Brain pericyte (primary cell): ENCODE measurements at places on chromosomes 5 and 9.

DNA sequence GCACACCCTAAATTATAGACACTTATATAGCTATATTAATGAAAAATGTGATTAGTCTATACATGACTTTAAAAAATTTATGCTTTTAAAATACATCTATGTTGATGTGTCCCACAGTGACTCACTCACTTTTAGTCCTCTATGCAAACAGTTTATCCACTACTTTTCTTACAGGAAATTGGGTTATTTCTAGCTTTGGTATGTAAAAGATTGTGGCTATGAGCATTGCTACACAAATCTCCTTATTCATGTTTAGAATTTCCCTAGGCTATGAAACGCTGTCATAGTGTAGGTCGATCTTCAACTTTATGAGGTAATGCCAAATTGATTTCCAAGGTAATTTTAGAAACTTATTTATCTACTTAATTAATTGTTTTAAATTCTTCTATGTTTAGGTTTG lies 687.4 kb downstream of the PRR16 start:
- no peak for DNase-seq

DNA sequence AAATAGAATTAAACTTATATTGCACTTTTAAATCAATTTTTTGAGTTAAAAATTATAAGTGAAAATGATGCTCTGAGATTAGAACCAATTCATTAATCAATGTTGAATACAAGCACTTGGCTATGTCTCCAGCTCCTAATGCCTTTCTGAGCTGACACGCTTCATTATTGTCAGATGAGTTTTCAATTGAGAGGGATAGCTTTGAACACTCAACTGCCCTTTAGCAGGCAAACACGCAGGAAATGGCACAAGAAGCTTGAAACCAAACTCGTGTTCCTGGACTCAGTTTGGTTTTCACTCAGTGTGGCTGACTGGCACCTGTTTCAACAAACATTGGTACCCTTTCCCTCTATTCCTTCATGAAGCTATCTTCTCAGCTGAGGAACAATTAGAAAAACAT lies 109.8 kb downstream of the MCTP1 start:
- no peak for DNase-seq

DNA sequence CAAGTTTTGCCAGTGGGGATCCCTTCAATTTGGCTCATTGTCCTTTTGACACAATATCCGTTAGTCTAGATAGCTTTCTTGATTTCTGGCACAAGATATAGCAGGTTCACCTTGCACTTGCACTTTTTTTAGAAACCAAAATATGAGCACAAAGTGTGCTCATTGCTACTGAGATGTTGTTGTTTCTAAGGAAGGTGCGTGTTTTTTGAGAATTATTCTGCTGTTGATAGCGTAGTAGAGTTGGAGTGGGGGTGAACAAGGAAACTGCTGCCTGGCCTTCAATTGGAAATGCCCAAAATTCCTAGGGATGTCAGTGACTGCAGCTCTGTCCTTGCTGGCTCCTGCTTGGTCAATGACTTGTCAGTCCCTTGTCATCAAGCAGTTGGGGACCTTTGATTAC lies 73.3 kb downstream of the TLE4 start:
- no peak for DNase-seq

DNA sequence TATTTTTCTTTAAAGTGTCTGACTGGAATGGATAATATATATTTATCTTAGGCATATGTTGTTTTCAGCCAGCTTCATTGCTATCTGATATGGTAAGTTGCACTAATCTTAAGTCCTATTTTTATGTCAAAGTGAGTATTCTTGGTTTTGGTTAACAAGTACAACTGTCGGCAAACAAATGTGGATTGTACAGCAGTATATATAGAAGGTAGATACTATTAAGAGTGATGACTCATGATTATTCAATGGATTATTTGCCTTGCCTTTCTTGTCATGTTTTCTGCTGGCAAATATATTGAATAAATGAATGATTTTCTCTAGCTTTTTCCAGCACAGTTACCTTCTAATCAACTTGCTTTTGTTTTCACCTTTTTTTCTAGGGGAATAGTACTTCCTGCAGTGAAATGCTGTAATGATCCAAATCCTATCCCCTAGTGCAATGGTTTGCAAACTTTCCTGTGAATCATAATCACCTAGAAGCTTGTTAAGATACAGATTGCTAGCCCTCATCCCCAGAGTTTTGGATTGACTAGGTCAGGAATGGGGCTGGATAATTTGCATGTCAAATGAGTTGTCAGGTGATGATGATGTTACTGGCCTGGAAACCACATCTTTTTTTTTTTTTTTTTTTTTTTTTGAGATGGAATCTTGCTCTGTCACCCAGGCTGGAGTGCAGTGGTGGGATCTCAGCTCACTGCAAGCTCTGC lies 60.8 kb upstream of the ARRDC3 start:
- no peak for DNase-seq

GRCh38 chr5:146888351-146888978 lies 9.9 kb upstream of the PPP2R2B start:
- no peak for DNase-seq

- no peak for DNase-seq
Measured at GRCh38 chr5:135176991-135177390, 143.0 kb upstream of the PITX1 start.

DNA sequence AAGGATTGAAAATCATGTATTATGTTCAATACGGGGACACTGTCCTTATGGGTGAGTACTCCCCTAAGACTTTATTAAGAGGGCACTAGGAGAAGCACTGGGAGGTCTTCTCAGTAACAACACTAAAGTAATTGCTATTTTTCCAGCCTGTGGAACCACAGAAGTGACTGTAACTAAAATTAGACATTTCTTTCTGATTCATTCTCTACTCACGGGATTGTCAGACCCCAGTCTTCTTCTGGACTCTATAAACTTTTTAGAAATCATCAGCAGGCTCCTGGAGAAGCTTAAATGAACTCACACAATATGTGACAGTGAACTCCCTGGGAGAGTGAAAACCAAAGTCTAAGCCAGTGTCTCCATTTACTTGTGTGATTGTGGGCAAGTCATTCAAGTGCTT lies 14.5 kb downstream of the TLR4 start:
- DNase-seq = no peak

DNA sequence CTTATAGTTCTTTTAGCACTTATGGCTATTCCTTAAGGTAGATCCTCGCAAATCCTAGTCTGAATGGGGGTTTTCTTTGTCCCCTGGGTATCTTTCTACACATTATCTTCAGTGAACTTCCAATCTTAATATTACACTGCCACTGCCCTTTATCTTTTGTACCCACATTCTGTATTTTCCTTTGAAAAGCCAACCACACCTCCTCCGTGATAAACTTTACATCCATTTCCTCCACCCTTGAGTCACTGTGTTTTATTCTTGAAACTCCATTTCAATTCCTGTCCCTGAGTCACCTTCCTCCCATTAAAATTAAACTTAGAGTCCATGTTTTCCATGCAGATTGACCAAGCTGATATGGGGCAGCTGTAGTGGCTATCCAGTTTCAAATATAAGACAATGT lies 43.2 kb upstream of the RICTOR start:
- DNase-seq = no peak

- DNase-seq = no peak
Measured at GRCh38 chr5:168073991-168074800, 217.2 kb upstream of the WWC1 start.

DNA sequence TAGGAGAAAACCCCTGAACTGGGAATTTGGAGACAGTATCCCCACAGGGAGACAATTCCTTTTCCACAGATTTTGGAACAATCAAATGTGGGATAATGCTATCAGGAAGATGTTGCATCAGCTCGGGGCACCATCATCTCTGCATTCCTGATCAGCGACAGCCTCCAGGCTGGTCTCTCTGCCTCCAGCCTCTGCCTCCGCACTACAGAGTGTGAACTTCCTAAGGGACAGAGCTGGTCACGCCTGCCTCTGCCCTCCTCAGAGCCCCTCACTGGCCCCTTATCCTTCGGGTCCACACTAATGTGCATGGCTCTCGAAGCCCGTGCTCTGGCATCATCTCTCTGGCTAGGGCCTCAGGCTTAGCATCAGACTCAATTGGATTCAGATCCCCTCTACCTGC lies 8.6 kb downstream of the FOXI1 start:
- no peak for DNase-seq

GRCh38 chr9:34370970-34371880 lies 5.5 kb downstream of the MYORG start:
- DNase-seq = no peak

DNA sequence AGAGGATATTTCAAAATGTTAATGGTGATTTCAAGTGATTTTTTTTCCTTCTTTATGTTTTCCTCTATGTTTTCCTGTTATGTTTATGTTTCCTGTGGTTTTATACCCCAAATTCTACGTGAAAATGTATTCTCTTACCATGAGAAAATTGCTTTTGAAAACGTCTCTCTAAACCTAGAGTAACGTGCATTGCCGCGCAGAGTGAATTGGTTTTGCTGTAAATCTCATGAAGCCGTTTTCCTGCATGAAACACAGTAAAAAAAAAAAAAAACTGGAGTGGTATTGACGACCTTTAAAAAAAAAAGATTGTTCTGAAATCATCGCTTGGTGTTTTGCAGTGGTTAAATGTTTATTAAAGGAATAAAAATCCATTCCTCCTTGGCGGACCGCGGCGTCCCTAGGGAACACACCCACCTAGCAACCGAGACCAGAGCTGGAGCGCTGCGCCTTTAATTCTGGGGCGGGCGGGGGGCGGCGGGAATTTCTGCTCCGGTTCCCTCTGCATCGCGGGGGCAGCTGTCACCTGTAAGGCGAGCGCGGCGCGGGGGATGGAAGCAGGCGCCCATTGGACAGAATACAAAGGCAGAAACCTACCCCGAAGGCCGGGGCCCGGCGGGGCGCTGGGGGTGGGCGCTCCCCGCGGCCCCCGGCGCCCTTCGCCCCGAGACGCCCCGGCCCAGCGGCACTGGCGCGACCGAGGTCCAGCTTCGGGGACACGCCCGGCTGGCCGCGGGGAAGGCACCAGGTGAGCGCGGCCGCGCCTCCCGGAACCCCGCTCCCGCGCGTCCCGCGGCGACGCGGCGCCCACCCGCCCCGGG lies at the start of gene SOWAHA:
TSS of gene SOWAHA (plus strand) at position 522 of the 818 bp plus-strand sequence. CDS start 320 bp downstream, outside the sequence.
- no peak for DNase-seq

DNA sequence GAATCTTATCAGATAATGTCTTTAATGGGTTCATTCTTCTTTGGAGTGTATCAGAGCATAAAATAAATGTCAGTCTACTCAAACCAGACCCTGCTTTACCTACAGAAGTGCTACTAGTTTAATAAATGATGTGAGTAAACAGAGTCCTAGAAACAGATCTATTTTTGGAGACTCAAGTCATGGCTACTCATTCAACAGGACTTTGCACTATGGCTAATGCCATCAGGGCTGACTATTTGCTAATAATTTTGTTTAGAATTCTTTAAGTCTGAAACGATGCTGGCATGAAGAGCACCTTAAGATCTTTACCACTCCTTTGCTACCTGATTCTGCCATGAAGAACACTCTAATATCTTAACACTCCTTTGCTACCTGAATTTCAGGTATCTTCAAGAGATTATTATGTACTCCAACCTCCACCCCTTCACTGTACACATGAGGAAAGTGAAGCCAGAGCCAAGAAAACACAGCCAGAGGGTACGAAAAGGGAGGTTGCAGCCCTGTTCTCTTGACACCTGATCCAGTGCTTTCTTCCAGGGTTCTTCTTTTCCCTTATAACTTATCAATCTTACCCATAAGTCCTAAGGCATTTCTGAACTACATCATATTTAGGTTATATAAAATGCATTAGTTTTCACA lies 62.4 kb downstream of the ZNF608 start:
- no peak for DNase-seq

- DNase-seq = no peak
Measured at GRCh38 chr5:176621661-176622079, 8.7 kb downstream of the SNCB start.

GRCh38 chr9:105127863-105128220 lies 116.6 kb upstream of the SLC44A1 start:
- no peak for DNase-seq

- no peak for DNase-seq
Measured at GRCh38 chr9:119044806-119045205, 324.4 kb downstream of the BRINP1 start.

DNA sequence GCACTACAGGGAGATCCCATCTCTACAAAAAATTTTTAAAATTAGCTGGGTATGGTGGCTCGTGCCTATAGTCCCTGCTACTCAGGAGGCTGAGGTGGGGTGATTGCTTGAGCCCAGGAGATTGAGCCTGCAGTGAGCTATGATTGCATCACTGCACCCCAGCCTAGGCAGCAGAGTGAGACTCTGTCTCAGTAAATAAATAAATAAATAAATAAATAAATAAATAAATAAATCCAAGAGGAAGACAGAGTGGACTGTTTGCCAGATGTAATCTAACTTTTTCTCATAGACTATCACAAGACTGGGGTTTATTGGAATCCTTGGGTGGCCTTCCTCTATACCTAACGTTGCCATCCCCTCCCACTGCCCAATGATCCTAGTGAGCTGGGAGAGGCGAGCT lies 19.2 kb upstream of the TCF7 start:
- no peak for DNase-seq

DNA sequence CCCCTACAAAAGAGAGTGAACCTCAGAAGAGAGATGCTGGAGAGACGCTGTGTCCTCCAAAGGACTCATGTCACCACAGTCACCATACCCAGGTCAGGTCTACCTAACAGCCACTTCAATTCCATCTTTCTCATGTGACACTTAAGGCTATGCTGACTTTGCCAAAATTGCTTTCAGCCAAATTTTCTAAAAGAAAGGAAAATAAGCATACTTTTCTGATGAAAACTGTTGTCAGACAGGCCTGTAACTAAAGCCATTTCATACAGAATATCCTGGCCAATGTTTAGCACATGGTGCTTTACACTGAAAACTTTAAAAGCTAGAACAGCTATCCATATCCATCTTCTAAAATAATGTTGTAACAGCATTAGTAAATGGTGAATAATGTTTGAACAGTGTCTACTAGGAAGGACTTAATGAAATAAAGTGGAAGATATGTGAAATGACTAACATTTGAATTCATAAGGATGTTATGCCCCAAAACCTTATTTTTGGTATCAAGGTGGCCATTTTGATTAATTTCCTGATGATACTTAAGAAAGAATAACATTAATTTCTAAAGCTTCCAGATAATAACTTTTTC lies 97.2 kb downstream of the NFIB start:
- no peak for DNase-seq

- DNase-seq = no peak
Measured at GRCh38 chr9:91586282-91586681, 162.7 kb upstream of the NFIL3 start.

- DNase-seq = no peak
Measured at GRCh38 chr9:88706193-88707113, 171.5 kb downstream of the NXNL2 start.

DNA sequence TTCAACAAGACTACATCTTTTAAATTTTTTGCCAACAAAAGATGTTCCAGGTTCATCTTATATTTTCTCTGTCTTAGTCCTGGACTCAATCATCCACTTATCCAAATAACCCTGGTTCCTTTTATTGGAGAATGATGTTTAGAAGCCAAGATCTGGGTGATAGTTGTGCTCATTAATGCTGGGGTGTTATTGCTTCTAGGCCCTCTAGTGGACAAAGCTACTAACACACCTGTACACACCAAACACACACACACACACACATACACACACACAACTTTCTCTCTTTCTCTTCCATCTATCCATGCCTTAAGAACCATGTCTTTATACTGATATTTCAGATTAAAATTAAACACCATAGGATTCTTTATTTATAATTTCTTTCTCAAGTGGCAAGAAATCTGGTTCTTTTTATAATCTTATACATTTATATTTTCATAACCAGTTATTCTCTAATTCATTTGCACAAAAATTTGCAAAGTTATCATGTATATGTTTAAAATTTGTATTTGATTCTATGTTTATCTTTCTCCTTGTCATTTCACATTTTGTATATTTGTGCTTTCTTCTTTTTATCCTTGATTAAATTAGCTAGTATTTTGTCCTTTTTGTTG lies 179.1 kb upstream of the SMIM23 start:
- no peak for DNase-seq
